Sigmoid colon (tissue), 7 donors: ENCODE measurements at places on chromosomes 16 and 17.
A peak's percentile ranks its signal among the peaks of the same experiment; 100 is the strongest.

DNA sequence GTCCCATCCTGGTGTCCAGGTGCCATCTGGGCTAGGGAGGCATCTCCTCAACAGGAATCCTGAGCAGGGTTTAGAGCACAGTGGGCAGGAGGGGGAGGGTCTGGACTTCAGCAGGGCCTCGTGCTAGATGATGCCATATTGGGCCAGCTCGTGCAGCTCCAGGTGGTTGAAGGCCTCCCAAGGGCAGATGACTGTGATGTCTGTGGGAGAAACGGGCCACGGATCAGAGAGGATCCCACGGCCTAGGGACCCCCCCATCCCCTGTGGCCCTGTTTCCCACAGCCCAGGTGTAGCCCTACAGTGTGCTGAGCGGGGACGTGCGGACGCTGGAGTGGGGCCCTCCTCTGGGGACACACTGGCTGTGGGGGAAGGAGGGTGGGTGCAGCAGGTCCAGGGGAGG, 5.4 kb downstream of the PDE6G start:
- no peak for DNase-seq

- DNase-seq = no peak
Measured at GRCh38 chr16:87306516-87306915, 10.7 kb downstream of the C16orf95 start.

DNA sequence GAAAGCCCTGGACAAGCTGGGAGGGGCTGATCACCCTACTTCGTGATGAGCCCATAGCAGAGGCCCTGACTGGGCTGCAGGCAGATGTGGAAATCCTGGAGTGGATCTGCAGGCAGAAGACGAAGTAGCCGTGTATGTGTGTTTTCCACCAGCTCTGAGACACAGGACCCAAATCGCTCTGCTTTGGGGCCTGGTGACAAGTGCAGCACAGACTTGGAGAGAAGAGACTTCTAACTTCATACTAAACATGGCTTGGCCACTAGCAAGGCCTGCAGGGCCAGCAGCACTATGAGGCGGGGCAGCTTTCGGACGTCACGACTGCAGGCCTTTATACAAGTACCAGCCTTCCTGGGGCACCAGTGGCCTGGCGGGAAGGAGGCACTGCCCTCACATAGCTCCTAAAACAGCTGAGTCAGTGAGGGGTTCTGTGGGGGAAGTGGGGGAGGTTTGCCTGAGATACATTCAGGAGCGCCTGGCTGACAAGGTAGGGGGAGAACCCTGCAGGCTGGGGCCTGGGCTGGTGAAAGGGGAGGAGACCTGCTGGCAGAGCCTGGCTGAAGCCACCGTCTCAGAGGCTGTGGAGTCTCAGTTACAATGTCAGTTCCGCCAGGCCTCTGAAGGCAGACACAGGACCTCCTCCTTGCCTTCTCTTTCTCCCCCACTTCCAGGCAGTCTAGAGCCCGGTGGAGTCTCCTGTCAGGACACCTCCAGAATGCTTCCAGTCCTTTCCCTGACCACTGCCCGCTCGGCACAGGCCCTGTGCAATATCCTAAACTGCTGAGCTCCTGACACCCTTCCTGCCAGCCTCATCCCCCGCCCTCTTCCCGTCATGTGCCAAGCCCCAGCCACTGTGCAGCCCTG, 73.4 kb downstream of the WSB1 start:
- DNase-seq = peak; percentile 86

GRCh38 chr17:48637323-48638260, 11.4 kb upstream of the HOXB9 start:
- DNase-seq = peak; percentile 38

- DNase-seq = no peak
Measured at GRCh38 chr17:80101946-80102663, 724 bp downstream of the GAA start.

- no peak for DNase-seq
Measured at GRCh38 chr17:6101706-6102105, 31.5 kb downstream of the WSCD1 start.

DNA sequence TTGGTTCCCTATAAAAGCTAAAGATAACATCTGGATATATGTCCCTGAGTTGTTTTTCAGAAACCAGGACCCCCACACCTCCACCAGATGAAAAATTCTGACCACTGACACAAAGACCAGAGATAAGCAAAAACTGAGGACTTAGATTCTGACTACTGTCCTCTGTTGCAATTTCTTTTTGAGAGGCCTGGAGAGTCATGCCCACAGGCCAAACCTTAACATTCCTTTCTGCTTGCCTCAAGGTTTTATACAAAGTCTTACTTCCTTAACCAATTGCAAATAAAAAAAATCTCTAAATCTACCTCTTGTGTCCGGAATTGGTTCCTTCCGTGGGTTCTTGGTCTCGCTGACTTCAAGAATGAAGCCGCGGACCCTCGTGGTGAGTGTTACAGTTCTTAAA, 228.5 kb downstream of the ABCC12 start:
- no peak for DNase-seq

DNA sequence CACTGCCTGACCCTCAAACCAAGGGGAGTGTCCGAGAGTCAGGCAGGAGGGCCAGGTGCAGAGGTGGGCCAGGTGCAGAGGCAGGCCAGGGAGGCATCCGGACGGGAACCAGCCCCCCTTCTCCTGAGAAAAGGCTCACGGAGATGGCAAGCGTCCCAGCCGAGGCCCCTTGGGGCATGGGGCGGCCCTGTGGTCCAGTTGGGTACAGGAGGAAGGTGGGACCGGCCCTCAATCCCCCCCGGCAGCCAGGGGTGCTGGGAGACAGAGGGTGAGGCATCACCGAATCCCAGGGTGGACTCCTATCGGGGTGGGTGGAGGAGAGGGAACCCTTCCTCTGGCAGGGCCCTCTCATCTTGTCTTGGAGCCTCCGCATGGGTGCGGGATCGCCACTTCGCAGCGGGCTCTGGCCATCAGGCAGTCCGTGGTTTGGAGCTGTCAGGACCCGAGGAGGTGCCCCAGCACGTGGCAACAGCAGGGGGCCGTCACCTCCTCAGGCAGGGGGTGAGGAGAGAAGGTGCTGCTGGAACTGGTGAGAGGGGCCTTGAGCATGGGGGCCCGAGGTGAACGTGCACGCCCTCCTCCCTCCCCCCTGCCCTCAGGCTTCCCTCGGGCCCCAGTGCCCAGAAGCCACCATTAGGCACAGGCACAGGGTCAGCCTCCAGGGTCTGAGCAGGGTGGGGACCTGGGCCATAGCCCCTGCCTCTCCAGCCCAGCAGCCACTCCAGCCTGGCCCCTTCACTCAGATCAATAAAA, 38.7 kb upstream of the SLC38A10 start:
- no peak for DNase-seq

DNA sequence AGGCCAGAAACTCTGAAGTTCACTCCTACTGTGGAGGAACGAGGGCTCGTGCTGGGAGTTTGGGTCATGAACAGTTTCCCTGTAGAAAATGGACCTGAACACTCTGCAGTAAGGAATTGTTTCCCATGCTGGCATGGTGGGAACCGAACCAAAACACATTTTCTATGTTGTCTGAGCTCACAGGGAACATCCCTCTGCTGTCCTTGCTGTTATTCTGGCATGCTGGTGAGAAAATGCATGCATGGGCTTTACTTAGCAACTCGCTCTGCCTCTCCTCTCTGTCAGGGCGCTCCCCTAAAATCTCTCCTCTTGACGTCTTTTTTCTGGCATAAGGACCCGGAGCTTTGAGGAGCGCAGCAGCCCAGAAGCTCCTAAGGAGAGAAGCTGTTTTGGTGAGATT, 5.4 kb downstream of the RTN4RL1 start:
- no peak for DNase-seq

GRCh38 chr17:34996422-34997285, 16.3 kb downstream of the LIG3 start:
- DNase-seq = no peak

DNA sequence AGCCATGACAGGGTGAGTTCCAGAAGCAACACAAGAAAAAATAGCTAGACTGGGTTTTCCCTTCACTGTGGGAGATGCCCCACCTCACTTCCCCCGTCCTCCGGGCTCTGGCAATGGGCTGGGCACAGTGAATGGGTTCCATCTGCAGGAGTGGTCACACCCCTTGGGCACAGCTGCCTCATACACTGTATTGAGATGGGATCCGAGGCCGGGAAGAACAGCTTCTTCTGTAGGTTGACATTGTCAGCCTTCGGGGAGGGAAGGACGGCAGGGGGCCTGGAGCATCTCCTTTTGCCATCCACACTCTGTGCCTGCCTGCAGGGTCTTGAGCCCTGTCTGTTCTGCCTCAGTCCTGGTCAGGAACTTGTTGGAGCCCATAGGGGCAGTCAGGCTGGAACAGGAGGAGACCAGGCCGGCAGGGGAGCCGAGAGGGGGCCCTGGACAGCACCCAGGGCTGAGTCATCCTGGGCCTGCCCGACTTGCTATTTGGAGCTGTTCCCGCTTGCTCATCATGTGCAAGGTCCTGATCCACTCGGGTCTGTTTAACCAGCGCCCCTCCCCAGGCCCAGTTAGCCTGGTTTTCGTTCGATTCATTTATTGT, 286.7 kb downstream of the SEC14L1 start:
- peak; percentile 95 for DNase-seq

GRCh38 chr17:489758-490329, 137.2 kb upstream of the RPH3AL start:
- DNase-seq = peak; percentile 74

GRCh38 chr17:73166731-73167581, 2.1 kb downstream of the SSTR2 start:
- no peak for DNase-seq

GRCh38 chr17:163514-164098, 17.8 kb downstream of the DOC2B start:
- DNase-seq = no peak
